ENCODE measurements at places on chromosomes 5 and 9. TPM values are rescaled to one million over a fixed set of nuclear protein-coding genes. Genes with fewer than 3 reads are reported as not detected.

The OR1B1 gene
- not detected for total RNA-seq

The SLC34A1 gene
- total RNA-seq = 2.1 TPM

The LCN1 gene
- not detected for total RNA-seq

The ARL15 gene
- 10.6 TPM for total RNA-seq

The SLC6A18 gene
- total RNA-seq = not detected

The FAM78A gene
- 101 TPM for total RNA-seq

The MEGF10 gene
- total RNA-seq = not detected

The HRH2 gene
- total RNA-seq = 27.5 TPM

The BAAT gene
- total RNA-seq = not detected

The RANBP3L gene
- not detected for total RNA-seq

The SLC25A48 gene
- total RNA-seq = not detected

The CDH12 gene
- not detected for total RNA-seq

The IL3 gene
- total RNA-seq = not detected

The FANCG gene
- total RNA-seq = 125 TPM

The QRFP gene
- not detected for total RNA-seq

The TMC1 gene
- not detected for total RNA-seq

The DOK3 gene
- total RNA-seq = 7.3 TPM

The STK32A gene
- not detected for total RNA-seq

The PFDN1 gene
- 62.4 TPM for total RNA-seq

The SLC1A3 gene
- not detected for total RNA-seq

All from activated CD8-positive, alpha-beta T cell treated with anti-CD3 and anti-CD28 coated beads, Interleukin-2, amount 10 ng/mL, durations not matched to agents 7 days and 5 days (primary cell).